ENCODE measurements at places on chromosomes 12 and 14.
A peak's percentile ranks its signal among the peaks of the same experiment; 100 is the strongest.

DNA sequence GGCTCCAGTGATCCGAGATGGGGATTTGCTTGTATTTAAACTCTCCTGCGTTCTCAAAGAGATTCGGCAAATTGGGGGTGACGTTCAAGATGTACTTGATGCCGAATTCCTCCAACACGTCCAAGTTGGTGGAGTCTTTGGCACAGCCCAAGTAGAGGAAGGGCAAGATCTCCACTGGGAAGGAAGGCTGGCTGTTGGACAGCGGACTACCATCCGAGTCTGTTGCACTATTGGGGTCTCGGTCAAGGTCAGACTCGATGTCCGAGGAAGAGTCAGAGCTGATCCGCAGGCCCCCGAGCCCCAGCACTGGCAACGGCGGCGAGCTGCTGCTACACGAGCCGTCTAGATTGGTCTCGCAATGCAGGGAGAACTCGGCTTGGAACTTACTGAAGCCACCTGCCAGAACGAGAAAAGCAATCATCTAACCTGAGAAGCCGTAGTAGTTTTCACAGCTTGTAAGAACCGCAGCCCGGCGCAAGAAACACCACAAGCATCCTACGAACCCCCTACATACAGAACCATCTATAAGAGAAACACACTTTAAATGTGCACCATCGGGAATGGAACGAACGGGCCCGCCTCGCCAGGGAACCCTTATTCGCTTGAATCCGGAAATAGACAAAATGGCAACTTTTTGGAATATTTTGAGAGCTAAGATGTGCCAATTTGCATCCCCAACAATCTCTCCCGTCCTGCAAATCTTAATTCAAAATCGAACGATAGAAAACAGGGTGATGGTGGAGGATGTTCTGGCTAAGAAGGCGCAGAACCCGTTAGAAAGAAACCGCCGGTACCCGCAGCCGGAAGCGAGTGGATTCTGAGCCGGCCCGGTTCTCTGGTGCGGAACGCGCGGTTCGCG, 1.4 kb downstream of the DUSP6 start:
- no peak for DNase-seq

DNA sequence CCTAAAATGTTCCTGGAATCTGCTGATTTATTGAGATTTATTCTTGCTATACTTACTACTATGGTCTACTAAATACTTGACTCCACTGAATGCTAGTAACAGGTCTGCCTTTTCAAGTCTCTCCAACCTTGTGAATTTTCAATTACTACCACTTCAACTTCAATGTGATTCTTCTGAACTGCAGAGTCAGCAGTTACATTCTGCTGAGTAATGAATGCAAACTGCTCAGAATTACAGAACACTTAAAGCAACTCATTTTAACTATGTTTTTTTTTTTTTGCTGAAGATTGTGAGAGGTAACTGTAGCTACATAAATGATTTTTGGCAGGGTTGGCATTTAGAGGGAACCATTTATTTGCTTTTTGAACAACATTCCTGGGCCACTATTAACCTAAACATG, 41.8 kb downstream of the ARF6 start:
- no peak for DNase-seq

DNA sequence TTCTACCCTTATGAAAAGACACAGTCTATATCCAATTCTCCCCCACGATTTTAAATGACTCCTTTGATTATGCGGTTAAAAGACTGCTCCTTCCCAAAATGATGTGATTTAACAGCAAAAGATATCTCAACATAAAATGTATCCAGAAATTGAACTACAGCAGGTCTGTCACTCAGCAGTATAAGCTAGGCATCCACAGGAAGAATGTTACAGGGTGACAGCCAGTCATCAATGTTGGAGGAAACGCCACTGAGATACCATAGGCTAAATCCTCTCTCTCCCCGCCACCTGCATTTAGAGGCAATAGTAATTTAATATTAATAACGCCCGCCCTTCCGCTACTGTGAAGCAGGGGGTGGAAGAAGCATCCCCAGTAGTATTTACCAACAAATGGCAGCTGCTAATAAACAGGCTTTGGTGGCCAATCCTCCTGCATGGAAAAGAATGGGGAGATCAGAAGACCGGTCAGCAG, 613 bp downstream of the RECQL start:
- DNase-seq: no peak

DNA sequence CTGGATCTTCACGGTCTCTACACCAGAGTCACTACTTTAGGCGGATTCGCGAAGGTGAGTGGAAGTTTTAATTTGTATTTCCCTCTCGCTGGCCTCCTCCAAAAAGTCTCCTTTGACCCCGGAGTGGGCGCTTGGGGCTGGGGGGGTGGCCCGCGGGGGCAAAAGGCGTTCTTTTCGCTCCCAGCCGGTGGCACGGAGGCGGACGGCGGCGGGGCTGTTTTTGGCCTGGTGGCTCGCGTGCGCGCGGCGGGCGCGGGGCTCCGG, 510 bp downstream of the ARID2 start:
- peak; percentile 39 for DNase-seq

DNA sequence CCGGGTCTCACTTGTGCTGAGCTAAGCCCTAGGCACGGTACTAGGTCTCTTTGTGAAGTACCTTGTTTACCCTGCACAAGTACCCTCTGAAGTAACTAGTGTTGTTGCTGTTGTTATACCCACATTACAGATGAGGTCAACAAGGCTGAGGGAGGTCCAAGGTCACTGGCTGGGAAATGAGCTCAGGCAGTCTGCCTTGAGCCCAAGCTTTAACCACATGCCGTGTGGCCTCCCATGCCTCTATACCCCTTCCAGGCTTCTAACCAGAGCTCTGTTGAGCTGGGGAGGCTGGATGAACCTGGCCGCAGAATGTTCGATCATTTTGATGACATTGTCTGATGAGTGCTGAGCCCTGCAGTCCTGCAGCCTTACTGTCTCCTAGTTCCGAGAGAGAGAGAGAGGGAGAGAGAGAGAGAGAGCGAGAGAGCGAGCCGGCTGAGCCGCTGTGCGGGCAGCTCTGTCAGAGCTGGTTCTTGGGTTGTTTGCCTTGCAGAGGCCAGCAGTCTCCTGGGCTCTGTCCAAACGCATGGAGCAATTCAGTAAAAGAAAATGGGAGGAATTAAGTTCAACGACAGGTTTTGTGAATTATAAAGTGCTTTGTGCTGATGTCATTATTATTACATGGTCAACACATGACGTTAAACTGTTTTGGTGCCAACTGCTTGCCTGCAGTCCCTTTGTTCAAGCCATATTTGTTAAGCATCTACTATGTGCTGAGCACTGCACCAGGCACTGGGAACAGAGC, 13.1 kb downstream of the JDP2 start:
- no peak for DNase-seq

- DNase-seq: no peak
Measured at GRCh38 chr12:2373307-2373706, 320.5 kb downstream of the CACNA1C start.

DNA sequence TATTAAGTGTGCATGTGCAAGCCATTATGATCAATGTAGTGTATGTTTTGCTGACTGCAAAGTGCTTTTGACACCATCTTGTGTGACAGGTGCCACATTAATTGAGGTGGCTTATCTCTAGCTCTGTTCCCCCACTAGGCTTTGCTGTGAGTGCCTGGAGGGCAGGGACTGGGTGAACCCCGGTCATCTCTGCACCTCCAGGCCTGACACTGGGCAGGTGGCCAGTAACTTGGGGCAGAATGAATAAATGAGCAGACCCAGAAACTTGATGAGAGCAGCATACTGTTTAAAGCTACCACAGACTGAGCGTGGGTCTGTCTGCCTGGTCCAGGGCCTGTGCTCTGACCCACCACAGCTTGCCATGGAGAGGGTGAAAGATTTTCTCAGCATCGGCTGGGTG, 151.6 kb downstream of the CALM1 start:
- DNase-seq: no peak

- DNase-seq: no peak
Measured at GRCh38 chr14:51977075-51977474, 12.3 kb upstream of the RTRAF start.

GRCh38 chr14:64060648-64061096, 207.9 kb downstream of the SYNE2 start:
- DNase-seq: no peak

GRCh38 chr14:24960816-24961215, 89.1 kb downstream of the STXBP6 start:
- no peak for DNase-seq

DNA sequence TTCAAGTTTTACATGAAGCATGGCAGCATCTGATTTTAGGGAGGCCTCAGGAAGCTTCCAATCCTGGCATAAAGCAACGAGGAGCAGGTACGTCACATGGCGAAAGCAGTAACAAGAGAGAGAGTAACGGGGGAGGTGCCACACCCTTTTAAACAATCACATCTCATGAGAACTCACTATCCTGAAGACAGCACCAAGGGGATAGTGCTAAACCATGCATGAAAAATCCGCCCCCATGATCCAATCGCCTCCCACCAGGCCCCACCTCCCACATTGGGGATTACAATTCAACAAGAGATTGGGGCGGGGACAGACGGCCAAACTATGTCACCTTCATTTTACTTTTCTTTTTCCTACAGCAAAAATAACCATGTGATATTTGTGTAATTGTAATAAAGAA, 7.2 kb upstream of the MAP3K9 start:
- DNase-seq: no peak

DNA sequence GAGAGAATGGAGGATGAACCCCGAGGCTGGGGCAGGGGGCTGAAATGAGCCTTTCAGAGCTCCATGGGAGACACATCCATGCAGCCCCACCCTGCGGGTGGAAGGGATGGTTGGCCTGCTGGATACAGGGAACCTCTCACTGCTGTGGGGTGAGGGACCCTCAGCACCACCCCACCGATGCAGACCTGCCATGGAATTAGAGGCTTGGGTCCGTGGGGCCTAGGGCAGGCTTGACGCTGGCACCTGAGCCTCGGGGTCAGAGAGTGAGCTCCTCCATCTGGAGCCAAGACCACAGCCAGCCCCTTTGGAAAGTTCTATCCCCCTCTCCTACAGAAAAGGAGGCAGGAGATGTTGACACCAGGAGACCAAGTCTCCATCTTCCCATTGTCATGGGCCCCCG, 7.4 kb upstream of the KRT74 start:
- DNase-seq: no peak

DNA sequence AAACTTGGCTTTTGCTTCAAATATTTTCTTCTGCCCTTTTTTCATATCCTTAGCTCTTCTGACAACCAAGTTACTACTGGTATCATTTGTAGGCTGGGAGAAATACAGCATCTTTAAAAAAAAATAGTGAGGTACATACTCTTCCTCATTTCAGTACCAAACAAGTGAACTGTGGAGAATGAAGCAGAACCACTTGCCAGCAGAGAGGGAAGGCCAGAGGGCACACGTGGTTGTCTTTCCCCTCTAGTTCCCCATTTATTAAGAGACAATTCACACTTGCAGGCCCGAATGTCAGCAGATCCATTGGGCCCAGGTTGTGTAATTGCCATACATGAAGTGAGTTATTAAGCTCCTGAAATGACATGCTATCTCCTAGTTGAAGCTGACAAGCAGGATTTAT, 3.2 kb downstream of the SUSD6 start:
- no peak for DNase-seq

DNA sequence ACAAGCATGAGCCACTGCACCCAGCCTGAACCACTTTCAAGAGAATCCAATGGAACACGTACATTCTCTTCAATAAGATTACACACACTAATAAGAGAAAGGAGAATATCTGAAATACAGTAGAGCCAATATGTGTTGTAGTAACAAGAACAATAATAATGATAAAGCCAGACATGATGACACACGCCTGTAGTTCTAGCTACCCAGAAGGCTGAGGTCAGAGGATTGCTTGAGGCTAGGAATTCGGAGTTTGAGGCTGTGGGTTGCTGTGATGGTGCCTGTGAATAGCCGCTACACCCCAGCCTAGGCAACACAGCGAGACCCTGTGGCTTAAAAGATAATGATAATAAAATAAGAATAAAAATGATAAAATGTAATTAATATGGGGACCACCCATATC, 15.6 kb downstream of the APOBEC1 start:
- no peak for DNase-seq

DNA sequence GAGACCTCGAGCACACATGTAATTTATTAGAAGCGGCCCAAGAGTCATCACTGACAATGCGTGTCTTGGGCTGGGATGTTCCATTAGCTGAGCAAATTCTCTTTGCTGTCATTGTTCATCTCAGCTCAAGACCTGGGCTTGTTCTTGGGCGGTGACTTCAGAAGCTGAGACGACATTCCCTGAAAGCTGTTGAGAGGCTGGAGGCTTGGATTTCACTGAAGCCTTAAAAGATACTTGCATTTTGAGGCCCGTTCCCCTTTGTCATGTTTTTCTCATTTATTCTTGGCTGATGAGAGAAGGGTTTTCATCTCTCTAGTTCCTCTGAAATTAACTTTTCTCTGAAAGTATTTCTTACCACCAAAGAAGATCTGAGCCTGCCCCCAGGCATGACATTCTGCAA, 16.6 kb upstream of the SUSD6 start:
- DNase-seq: no peak

- DNase-seq: no peak
Measured at GRCh38 chr12:23628806-23629205, 320.7 kb downstream of the SOX5 start.

DNA sequence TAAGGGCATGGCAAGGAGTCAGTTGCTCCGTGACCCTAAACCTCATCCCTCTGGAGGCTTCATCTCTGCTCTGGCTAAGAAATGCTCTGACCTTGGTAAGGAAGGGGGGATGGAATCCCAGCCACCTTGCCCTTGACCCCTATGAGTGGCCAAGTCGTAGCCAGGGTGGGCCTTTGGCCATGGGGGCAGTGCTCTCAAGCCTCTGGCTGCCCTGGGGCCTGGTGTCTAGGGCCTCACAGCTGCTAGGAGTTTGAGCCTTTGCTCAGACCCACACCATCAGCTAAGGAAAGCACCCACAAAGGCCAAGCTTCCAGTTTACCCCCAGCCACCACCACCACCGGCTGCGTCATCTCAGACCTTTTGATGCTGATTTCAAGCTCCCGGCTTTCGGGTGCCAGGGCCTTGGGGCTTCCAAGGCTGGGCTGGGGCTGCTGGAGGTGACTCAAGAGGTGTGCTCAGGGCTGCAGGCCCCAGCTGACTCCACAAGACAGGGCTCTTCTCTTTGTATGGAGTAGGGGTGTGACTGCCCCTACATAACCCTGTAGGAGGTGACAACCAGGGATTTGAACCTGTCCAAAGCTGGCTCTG, 3.7 kb downstream of the ASB2 start:
- no peak for DNase-seq

GRCh38 chr12:49563951-49564685, 3.8 kb downstream of the MCRS1 start:
- DNase-seq: no peak

Data from GOT3 (cell line).